ENCODE measurements at places on chromosomes 7 and 10.

DNA sequence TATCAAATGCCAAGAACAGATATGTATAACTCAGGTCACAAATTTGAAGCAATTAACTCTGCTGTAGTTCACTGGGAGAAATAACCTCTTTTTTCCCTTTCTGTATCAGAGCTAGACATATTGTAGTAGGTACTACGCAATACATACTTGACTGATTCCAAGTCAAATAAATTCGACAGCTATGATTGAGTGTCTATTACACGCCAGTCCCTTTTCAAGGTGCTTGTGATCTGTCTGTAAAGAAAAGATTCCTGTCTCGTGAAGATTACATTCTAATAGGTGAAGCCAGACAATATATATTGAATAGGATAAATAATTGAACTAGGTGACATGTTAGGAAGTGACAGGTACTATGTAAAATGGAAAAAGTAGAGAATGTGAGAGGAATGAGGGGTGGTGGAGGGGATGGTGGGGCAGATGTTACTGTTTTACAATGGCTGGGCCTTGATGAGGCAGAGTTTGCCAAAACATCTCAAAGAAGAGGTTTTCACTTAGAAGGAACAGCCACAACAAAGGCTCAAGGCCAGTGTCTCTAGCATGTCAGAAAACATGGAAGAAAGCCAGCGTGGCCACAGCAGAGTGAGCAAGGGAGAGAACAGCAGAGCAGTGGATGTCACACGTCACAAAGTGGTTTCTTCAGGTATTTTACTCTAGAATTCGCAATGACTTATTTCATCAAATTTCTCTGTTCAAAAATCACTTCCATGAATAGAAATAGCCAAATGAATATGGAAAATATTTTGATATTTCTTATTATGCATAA, 282.6 kb upstream of the CACNA2D1 start:
- DNase-seq: no peak

GRCh38 chr10:35813219-35813618, 171.1 kb upstream of the FZD8 start:
- DNase-seq: no peak

- DNase-seq: no peak
Measured at GRCh38 chr10:61942604-61943461, 41.3 kb downstream of the ARID5B start.

- DNase-seq: no peak
Measured at GRCh38 chr10:86048973-86049372, 317.6 kb downstream of the GRID1 start.

GRCh38 chr10:69419096-69419743, 2.5 kb upstream of the TACR2 start:
- DNase-seq: no peak

GRCh38 chr10:13840036-13840435, 253.3 kb downstream of the PRPF18 start:
- no peak for DNase-seq

DNA sequence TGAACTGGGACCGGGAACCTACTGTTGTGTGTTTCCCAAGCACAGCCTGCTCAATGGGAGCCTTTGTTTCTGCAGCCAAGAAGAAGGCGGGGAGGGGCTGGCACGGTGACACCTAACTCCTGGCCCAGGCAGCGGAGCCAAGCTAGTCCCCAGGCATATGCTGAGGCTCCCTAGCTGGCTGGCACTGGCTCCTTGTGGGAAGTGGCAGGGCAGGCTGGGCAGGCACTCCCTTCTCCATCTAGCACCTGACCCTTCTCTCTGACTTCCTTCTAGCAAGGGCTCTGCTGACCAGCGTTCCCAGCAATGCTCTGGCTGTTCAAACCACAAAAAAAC, 325.0 kb downstream of the PLXNA4 start:
- DNase-seq: no peak

DNA sequence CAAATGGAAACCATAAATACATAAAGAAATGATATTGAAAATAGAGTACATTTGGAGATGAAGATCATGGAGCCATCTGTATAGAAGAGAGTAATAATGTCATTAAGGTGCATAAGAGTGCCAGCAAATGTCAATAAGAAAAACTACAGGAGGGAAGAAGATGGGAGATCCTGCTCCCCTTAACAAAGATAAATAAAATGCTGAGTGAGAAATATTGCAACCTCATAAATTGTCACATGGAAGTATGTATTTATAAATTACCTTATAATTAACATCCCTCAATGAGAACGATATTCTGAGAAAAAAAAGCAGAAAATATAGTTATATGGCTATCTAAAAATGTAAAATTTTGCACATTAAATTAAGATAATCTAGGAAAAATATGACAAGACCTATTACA, 155.2 kb upstream of the PRSS1 start:
- no peak for DNase-seq

DNA sequence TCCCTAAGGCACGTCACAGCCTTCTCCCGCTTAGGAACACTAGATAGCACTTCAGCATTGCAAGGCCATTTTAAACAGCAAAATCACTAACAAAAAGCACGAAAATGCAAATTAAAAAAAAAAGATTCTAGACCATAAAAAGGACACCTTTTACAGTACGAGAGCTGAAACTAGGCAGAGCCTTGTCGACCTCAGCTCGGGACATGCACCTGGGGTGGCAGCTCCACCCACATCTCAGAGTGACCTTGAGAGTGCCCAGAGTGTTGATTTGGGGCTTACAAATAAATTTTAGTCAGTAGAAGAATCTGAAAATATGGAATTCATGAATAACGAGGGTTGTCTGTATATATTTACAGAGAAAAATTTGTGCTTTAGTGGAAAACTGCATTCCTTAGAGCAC, 1.1 kb downstream of the MRPS24 start:
- no peak for DNase-seq

- DNase-seq: no peak
Measured at GRCh38 chr10:42941295-42941644, 135.6 kb upstream of the RET start.

GRCh38 chr10:22436526-22436892, 91.2 kb downstream of the SPAG6 start:
- DNase-seq: no peak

DNA sequence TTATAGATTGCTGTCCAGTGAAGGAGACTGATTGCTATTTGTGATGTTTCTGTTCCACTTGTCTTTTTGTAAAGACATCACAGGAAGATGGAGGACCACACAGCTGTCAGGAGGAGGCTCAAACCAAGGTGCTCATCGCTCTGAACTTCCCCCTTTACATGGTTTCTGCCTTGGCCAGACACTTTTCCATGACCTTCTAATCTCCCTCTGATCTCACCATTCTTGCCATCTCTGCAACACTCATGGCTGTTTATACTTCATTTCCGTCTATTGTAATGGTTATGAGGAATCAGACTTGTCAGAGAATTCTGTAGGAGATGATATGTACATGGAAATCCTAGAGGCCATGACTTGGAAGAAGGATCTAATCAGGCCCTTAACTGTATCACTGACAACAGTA, 1.7 kb upstream of the TAS2R5 start:
- DNase-seq: no peak

GRCh38 chr10:31139497-31139896, 107.8 kb upstream of the ZNF438 start:
- DNase-seq: no peak

- DNase-seq: no peak
Measured at GRCh38 chr7:143892527-143893300, 9.3 kb downstream of the TCAF1 start.

GRCh38 chr10:45580371-45581215, 92.0 kb downstream of the ZFAND4 start:
- DNase-seq: no peak

- no peak for DNase-seq
Measured at GRCh38 chr7:73622909-73623797, 1.2 kb downstream of the MLXIPL start.

GRCh38 chr10:48671914-48672595, 12.6 kb upstream of the WDFY4 start:
- no peak for DNase-seq

GRCh38 chr10:104351919-104352318, 1.7 kb upstream of the CFAP58 start:
- no peak for DNase-seq

- DNase-seq: no peak
Measured at GRCh38 chr7:151885202-151885580, 8.3 kb upstream of the PRKAG2 start.

- no peak for DNase-seq
Measured at GRCh38 chr10:113108194-113108835, 158.3 kb downstream of the TCF7L2 start.

DNA sequence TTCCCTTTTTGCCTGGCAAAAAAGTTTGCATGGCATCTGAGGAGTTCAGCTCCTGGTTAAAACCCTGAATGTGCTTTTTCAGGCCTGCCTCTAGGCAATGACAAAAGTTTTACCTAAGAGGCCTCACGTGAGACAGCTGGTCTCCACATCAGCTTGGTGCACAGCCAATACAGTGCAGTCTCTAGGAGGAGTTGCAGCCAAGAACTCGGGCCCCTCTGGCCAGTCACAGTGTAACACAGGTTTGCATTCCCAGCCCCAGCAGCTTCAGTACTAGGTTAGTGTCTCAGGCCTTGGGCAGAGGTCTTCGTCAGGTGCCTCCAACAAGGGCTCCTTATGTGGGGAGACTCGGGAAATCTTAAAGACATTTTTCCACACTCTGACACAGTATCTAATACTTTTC, 771.7 kb downstream of the SORCS1 start:
- no peak for DNase-seq

- DNase-seq: no peak
Measured at GRCh38 chr7:25863729-25864110, 288.3 kb upstream of the NFE2L3 start.

DNA sequence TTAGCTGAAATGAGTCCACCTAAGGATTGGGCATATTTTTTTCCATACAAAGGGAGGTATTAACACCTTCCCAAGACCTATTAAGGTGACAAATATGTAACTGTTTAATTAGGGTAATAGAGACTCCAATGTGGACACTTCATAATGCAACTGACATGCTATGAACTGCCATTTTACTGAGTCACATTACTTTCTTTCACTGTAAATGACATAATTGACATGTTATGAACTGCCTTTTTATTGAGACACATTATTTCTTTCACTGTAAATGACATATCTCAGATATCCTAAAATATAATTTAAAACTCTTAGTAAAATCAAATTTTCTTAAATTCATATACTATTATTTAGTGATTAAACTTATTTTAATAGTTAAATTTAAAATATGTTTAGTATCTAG, 528.8 kb upstream of the PCDH15 start:
- no peak for DNase-seq

DNA sequence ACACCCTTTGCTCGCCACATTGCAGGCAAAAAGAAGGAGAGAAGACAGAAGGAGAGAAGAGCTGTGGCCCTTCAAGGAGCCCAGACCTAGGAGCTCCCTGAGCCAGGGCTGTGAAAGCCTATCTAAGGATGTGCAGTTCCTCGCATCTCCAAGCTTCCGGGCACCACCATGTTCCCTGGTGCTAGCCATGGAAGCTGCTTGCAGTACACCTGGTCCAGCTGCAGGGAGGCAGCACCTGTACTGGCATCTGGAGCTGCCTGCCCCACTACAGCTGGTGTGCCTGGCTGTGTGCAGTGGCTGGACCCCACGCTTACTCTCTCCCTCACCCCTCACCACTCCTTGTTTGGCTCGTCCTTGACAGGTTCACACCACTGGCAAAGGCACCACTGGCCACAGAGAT, 1111.8 kb upstream of the POT1 start:
- DNase-seq: no peak

GRCh38 chr7:151283302-151283701, 34.8 kb upstream of the SMARCD3 start:
- DNase-seq: no peak

DNA sequence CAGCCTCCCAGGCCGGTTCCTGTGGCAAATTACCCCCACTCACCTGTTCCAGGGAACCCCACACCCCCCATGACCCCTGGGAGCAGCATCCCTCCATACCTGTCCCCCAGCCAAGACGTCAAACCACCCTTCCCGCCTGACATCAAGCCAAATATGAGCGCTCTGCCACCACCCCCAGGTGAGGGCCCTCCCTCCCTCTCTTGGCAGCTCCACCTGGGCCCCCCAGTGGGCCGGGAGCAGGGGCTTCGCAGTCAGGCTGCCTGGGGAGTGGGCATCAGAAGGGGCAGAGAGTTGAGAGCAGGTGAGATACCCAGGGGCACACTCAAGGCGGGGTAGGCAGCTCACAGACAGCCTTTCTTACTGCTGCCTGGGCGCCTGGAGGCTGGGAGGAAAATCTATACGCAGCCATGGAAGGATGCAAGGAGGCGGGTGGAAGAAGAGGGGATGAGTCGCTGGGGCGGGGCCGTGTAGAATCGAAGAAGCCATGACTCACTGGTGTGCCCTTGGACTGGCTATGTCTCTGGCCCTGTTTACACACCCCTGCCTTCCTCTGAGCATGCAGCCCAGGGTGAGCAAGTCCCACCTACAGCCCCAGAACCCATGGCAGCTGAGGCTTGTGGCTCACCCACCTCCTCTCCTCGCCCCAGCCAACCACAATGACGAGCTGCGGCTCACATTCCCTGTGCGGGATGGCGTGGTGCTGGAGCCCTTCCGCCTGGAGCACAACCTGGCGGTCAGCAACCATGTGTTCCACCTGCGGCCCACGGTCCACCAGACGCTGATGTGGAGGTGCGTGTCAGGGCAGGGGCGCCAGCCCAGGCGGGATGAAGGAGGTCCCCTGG, 48.6 kb upstream of the PPIF start:
- no peak for DNase-seq

GRCh38 chr10:1515780-1516491, 221.4 kb downstream of the ADARB2 start:
- DNase-seq: no peak

- no peak for DNase-seq
Measured at GRCh38 chr7:55435466-55435865, 70.3 kb downstream of the LANCL2 start.

GRCh38 chr7:2519119-2519930, at the start of gene LFNG:
TSS of gene LFNG (plus strand) at chr7:2519774. CDS start at chr7:2519862, 88 bp downstream.
- peak; percentile 74 for DNase-seq

DNA sequence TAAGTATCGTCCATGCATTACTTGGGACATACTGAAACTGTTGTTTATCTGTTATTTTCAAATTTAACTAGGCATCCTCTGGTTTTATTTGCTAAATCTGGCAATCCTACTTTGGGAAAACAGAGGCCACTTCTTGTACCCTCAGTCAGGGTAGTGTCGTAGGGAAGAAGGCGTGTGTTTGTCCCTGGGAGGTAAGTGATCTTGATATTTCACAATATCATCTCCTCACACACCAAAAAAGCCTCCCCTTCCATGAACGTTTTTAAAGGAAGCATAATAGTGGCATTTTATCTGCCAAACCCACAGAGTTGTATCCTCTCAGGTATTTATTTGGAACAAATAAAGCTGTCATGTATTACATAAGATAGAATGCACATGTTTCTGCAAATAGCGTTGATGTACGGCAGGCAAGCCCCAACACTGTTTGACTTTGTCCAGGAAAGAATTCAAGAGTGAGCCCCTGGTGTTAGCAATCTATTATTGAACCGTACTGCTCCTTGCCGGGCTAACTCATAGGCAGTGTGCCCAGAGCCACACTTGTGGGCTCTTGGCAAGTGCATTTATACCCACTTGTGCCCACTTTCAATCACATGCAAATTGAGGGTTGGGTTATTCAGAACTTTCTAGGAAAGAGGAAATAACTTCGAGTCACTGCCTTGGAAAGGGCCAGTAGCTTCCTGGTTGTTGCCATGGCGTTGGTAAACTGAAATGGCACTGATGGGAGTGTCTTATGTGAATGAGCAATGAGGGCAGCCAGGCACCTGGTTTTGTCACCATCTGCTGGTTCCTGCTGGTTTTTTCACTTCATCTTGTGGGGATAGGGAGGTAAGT, 266.0 kb downstream of the USP6NL start:
- DNase-seq: no peak

All from stimulated activated CD8-positive, alpha-beta memory T cell treated with anti-CD3 and anti-CD28 coated beads, Interleukin-4, amount 100 ng/mL, for 1 hour (primary cell).